Hematopoietic multipotent progenitor cell (in vitro differentiated cells): ENCODE measurements at places on chromosomes 7 and 10.

GRCh38 chr7:148722340-148723165 is 23.9 kb downstream of the CUL1 start:
- no peak for DNase-seq

- no peak for DNase-seq
Measured at GRCh38 chr7:84204655-84205054, 10.1 kb upstream of the SEMA3A start.

GRCh38 chr7:91824201-91824600 is 56.3 kb downstream of the MTERF1 start:
- DNase-seq, result no peak

- peak; percentile 46 for DNase-seq
Measured at GRCh38 chr7:23184709-23185359, 3.0 kb downstream of the NUP42 start.

DNA sequence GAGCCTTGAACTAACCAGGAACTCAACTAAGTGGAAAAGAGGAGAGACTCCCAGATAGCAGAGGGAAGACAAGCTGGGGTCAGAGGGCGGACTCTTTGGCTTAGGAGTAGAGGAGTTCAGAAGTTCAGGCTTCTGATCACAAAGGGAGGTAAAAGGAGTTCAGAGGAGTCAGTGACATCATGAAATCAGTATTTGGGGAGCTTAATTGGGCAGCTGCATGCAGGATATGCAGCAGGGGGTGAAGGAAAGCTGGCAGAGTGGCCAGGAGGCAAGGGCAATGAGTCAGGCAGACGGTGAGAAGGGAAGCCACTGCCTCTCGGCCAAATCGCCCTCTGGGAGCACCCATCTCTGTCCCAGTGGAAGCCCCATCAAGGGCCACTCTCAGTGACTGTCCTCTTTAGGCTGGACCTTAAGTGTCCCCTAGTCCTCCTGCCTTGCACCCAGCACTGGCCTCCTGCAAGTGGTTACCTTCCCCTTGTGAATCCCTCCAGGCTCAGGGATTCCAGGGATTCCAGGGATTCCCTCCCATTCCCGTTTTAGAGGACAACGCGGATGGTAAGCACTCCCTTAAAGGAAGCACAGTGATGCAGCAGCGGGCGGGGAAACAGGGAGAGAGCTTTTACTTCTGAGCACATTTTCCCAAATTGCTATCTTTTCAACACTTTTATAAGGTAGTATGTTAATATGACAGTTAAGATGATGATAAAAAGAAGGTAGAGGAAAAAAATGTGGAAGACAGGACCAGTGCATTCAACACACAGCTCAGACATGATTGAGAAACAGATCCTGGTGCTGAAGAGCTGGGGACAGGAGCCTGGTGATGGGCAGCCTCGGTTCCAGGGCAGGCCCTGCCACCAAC is 72.6 kb downstream of the KCNMA1 start:
- no peak for DNase-seq

DNA sequence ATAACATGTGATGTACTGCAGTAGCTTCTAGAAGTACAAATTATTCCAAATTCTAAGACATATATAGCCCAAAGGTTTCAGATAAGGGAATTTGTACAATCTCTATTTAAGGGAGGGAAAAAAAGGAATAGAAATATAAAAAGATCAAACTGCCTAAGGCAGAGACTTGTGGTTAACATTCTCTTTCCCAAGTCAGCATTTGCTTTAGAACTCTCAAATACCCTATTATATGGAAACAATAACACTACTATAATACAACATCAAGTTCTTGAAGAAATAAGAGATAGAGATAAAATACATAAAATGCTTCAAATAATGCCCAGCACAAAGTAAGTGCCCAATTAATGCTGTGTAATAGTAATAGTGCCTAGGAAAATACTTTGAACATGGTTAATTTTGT is 123.1 kb downstream of the CRPPA start:
- no peak for DNase-seq

- DNase-seq, result no peak
Measured at GRCh38 chr10:63425512-63425911, 40.3 kb downstream of the JMJD1C start.

GRCh38 chr10:32950591-32951108 is 7.4 kb downstream of the ITGB1 start:
- no peak for DNase-seq

- DNase-seq, result no peak
Measured at GRCh38 chr10:43573250-43574000, 991 bp downstream of the ZNF239 start.

DNA sequence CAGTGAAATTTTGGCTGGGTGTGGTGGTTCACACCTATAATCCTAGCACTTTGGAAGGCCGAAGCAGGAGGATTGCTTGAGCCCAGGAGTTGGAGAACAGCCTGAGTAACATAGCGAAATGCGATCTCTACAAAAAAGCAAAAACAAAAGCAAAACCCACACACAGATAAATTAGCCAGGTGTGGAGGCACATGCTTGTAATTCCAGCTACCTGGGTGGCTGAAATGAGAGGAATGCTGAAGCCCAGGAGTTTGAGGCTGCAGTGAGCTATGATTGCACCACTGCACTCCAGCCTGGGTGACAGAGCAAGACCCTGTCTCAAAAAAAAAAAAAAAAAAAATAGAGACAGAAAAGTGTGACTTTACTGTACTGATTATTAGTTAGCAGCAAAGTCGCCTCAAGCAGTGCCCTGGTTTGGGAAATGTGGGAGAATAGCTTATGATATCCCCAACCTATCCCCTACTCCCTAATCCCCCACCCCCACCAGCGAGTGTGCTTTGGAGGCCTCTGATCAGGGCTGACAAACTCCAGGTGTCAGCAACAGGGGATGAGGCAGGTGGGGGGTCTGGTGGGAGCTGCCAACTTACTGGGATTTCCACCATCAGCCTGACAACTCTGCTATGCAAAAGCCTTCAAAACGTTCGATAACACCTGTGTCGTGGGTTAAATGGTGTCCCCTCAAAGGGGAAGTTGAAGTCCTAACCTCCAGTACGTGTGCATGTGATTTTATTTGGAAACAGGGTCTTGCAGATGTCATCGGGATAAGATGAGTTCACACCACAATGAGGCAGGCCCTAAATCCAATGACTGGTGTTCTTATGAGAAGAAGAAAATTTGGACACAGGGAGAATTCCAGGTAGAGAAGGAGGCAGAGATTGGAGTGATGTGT is 124.7 kb upstream of the SDK1 start:
- DNase-seq, result no peak

DNA sequence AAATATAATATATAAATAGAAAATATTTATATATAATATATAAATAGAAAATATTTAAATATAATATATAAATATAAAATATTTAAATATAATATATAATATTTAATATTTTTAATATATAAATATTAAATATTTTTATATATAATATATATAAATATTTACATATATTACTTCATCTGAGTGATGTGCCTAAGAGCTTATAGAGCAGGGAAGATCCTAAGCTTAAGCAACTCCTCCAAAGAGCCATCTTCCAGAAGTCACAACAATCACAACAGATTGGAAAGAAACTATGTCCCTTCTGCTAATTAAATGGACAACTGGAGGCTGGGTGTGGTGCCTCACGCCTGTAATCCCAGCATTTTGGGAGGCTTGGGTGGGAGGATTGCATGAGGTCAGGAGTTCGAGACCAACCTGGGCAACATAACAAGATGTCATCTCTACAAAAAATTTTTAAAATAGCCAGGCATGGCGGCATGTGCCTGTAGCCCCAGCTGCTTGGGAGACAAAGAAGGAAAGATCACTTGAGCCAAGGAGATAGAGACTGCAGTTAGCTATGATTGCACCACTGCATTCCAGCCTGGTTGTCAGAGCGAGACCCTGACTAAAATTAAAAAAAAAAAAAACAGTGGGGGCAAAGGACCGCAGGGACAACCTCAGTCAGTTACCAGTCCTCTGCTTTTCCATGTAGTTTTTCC is 198.7 kb downstream of the SKIDA1 start:
- no peak for DNase-seq

- DNase-seq, result no peak
Measured at GRCh38 chr7:132760866-132761265, 184.6 kb upstream of the PLXNA4 start.

GRCh38 chr7:10706875-10707493 is 266.7 kb upstream of the PHF14 start:
- DNase-seq, result no peak
